ENCODE measurements at places on chromosomes 11 and 22. TPM values are rescaled to one million over a fixed set of nuclear protein-coding genes. Genes with fewer than 3 reads are reported as not detected.

The ARHGAP32 gene
- total RNA-seq, result 49.5 TPM

The UBQLN3 gene
- 0.56 TPM for total RNA-seq

- no peak for DNase-seq
- peaks cover 15% of the 10 kb centered on the region for H3K36me3 ChIP-seq
- H3K4me3 ChIP-seq, result no peak overlapping the region
- H3K27ac ChIP-seq, result no peak overlapping the region
Measured at GRCh38 chr11:63764340-63764678, 4.3 kb downstream of the ZFTA start.

GRCh38 chr22:20232781-20233180, 35.3 kb downstream of the RTN4R start:
- no peak for DNase-seq
- no peak overlapping the region for H3K4me3 ChIP-seq
- no peaks in the 10 kb centered on the region for H3K36me3 ChIP-seq
- peaks cover 2% of the 10 kb centered on the region for H3K4me1 ChIP-seq
- no peaks in the 10 kb centered on the region for H3K27me3 ChIP-seq
- no peak overlapping the region for H3K27ac ChIP-seq

Data from suprapubic skin (tissue), 4 donors.